NCI-H187 (cell line): ENCODE measurements at places on chromosomes 16 and 17.
A peak's percentile ranks its signal among the peaks of the same experiment; 100 is the strongest.

DNA sequence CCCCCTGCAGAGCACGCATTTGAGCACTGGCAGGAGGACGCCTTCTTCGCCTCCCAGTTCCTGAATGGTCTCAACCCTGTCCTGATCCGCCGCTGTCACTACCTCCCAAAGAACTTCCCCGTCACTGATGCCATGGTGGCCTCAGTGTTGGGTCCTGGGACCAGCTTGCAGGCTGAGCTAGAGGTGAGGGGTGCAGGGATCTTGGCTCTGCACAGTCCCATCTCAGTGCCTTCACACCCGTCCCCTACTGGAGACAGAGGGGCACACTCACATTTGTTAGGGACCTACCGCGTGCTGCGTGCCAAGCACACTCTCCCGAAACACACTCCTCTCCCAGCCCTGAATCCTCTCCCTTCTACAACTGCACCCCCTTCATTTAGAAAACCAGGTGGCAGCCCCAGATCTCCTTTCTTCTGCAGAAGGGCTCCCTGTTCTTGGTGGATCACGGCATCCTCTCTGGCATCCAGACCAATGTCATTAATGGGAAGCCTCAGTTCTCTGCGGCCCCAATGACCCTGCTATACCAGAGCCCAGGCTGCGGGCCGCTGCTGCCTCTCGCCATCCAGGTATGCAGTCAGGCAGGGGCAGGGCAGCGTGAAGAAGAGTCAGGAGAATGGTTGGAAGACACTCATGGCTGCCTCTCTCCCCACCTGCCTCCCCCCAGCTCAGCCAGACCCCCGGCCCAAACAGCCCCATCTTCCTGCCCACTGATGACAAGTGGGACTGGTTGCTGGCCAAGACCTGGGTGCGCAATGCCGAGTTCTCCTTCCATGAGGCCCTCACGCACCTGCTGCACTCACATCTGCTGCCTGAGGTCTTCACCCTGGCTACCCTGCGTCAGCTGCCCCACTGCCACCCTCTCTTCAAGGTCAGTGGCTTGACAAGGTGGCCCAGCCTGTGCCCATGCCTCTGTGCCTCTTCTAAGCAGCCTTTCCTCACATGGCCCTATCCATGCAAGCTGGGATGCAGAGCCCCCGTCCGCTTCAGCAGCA lies 6.3 kb downstream of the ALOX15B start:
- DNase-seq = no peak

GRCh38 chr17:9402590-9403199 lies 172.9 kb downstream of the STX8 start:
- no peak for DNase-seq

- peak; percentile 20 for DNase-seq
Observed at GRCh38 chr17:52181782-52182181, 23.3 kb upstream of the CA10 start.

GRCh38 chr17:63834431-63835166 lies 7.1 kb upstream of the FTSJ3 start:
- no peak for DNase-seq

DNA sequence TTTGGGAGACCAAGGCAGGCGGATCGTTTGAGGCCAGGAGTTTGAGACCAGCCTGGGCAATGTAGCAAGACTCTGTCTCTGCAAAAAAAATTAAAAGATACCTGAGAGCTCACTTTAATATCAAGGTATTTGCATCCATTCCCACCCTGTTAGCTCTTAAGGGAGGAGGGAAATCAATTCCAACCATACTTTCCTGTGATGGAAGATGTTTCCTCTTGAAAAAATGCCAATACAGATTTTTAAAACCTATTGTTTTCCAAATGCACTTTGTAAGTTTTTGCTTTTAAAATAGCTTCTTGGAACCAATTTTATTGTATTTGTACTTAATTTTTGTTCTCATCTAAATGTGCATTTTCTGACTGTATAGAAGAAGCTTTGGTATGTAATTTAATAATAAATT lies 49.2 kb downstream of the GOSR1 start:
- no peak for DNase-seq
